Stimulated activated CD8-positive, alpha-beta memory T cell treated with anti-CD3 and anti-CD28 coated beads, Interleukin-7, amount 100 ng/mL, for 48 hours (primary cell): ENCODE measurements at places on chromosomes 4 and X.
A peak's percentile ranks its signal among the peaks of the same experiment; 100 is the strongest.

DNA sequence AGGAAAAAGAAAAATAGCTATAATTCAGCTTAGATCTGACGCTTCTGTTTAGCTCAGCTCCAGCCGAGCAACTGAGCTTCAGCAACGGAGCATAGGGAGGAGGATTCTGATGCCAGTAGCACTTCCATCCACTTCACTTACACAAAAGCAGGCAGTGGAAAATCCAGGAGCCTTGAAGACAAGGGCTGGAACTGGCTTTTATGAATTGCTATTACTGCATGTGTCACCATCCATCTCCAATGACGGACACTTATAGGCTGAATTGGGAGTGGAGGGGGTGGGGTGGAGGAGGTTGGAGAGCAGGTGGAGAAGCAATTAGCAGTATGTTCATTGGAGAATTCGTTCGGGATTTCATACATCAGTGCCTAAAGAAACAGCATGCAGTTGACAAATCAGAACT, 15.6 kb downstream of the ENOX2 start:
- no peak for DNase-seq

DNA sequence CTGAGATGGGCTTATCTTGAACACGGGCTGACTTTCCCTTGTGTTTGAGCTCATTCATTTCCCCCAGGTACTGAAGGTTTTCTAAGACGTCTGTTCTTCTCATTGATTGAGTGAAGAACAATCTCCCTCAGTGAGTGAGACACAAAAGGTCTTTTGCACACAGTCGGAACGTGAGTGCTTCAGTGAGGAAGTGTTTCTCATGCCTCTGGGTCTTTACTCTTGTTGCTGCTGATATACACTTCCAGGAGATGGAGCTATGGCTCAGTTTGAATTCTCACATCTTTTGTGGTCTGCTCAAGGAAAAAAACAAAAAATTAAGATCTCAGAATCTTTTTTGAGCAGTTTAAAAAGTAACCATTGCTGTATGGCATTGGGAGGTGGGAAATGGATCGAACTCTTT, 981.9 kb upstream of the TENM3 start:
- DNase-seq, result no peak

DNA sequence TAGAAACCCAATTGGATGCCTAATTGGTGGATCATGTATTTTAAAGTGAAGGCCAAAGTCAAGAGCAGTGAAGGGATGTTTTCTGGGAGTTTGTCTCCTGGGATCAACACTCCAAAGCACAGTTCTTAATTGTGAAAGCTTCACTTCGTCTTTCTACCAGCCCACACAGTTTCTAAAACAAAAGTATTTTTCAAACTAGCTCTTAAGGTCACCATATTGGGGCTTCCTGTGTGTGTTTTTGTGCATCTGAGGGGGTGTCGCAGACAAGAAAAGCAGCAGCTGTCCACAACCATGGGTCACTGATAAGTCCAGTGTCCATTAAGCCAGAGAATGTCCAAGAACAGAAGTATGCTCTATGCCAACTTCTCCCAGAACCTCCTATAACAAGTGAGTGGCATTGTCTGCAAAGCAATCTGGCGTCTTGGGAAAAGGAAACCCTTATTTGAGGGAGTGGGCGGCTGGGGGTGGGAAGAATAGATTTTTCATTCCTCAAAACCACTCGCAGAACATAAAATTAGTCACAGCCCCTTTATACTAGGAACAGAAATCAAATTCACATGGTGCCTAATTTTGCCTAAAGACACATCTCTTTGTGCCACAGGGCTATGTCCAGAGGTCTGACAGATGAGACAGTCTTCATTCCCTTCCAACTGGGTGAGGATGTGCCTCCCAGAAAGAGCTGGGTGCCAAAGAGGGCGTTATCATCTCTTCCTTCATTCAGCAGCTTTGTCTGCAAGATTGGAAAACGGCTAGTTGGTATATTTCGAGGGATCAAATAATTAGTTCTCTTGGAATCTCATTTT, 610.4 kb downstream of the BCOR start:
- no peak for DNase-seq

- no peak for DNase-seq
Measured at GRCh38 chr4:183610613-183611012, 48.4 kb downstream of the RWDD4 start.

GRCh38 chr4:123878976-123879375, 482.4 kb downstream of the SPRY1 start:
- DNase-seq, result no peak

GRCh38 chr4:54908763-54909162, 216.6 kb downstream of the KDR start:
- DNase-seq, result no peak

DNA sequence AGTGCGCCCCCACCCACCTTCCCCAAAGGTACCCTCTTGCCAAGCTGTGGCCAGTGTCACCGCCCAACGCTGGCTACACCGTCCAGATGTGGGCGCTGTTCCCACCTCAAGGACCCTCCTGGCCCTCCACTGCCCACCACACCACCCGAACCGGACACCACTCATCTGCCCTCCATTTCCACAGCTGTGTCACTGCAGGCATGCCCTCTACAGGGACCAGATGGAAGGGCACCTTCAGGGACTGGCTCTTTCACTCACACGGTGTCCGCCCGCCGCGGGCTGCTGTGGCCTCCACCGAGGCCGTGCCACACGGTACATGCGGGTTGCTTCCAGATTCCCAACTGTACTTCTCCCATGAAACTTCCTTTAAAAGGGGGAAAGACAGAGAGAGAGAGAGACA, 87.7 kb downstream of the FAM53A start:
- no peak for DNase-seq

DNA sequence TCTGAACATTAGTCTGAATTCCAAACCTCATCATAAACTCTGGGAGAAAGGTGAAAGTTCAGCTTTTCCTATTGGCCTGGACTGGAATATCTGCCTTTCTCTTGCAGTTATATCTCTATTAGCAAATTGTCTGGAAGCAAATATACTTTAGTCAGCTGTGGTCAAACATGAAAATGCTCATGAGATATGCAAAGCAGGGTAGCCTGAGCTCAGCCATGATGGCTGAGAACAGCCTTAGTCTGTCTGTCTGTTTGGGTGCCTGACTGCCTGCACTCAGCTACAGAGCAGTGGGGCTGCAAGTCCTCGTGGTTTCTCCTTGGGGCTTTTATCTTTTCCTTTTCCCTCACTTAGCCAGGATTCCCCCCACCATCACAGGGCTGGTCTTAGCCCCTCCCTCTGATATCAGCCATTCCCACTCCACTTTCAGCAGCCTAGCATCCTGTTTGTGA, 19.5 kb upstream of the PGRMC2 start:
- no peak for DNase-seq

GRCh38 chr4:159540501-159540900, 437.6 kb downstream of the RAPGEF2 start:
- DNase-seq, result no peak

DNA sequence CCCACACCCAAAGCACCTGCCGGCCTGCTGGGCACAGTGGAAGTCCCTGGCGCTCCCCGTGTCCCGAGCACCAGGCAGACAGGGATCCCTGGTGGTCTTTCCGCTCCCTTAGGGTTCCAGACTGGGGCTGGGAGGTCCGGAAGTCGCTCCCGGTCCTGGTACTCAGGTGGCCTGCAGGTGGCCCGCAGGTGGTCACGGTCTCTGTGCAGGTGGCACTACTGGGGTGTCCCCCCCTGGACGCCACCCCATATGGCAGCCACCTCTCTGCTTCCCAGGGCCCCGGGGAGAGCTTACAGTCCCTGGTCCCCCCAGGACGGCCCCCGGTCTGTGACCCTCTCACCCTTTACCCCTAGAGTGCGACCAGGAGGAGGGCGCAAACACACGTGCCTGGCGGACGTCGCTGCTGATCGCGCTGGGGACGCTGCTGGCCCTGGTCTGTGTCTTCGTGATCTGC, 13.6 kb downstream of the SLC25A6 start:
- no peak for DNase-seq

DNA sequence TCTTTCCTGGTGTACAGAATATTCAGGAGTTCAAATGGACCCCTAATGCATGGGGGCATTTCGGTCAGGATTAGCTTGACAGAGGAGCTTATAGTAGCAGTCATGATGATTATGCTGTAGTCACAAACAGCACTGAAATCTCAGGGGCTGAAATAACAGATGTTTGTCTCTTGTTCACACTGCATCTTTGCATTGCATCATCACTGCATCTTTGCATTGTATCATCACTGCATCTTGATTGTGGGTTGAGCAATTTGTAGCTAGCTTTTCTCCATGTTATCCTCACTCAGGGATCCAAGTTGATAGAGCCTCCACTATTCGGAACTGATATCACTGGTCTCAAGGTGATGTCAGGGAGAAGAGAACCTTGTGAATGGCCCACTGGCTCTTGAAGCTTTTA, 160.9 kb downstream of the GATB start:
- no peak for DNase-seq

GRCh38 chr4:125049711-125050110, 265.0 kb upstream of the FAT4 start:
- no peak for DNase-seq

DNA sequence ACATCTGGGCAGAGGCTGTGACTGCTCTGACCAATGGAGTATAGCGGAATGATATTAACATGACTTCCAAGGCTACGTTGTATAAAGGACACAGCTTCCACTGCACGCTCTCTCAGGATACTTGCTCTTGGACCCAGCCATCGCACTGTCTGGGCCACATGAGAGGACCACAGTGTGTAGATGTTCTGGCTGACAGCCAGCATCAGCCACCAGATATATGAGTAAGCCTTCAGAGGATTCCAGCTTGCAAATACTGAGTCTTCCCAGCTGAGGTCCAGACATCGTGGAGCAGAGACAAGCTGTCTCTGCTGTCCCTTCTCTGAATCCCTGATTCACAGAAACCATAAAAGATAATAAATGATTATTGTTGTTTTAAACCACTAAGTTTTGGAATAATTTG, 146.8 kb upstream of the USP9X start:
- no peak for DNase-seq

GRCh38 chr4:8185930-8186329, 13.2 kb upstream of the SH3TC1 start:
- DNase-seq, result no peak

- DNase-seq, result no peak
Measured at GRCh38 chr4:159272273-159273140, 169.6 kb downstream of the RAPGEF2 start.

DNA sequence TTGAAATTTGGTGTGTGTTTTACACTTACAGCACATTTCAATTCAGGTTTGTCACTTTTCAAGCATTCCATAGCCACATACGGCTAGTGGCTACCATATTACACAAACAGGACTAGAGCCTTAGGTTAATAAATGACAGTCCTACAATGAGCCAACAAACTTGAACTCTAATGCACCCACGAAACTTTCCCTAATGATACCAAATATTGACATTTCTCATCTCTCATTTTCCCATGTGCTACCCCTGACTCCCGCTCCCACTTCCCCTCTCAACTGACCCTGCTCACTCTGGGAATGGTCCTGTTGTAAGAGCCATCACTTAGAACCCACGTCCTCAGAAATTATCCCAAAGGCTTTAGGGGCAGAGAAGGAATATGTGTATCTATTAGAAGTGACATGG, 4.9 kb upstream of the TLR10 start:
- no peak for DNase-seq

- no peak for DNase-seq
Measured at GRCh38 chr4:36904823-36905222, 339.7 kb upstream of the NWD2 start.

- DNase-seq, result no peak
Measured at GRCh38 chr4:24655326-24655725, 71.0 kb upstream of the DHX15 start.

DNA sequence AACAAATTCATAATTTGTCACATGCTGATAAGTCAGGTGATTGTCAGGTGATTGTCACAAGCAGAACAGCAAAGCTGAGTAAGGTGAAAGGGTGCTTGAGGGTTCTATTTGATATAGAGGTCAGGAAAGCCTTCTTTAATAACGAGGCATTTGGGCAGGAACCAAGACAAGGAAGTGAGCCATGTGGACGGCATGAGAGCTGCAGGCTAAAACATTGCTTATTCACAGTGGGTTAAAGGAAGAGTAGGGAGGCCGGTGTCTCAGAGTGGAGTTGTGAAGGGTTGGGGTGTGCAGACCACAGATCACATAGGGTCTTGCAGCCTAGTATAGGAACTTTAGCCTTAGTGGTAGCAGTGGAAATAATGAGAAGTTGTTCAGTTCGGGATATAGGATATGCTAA, 31.3 kb upstream of the CYP2U1 start:
- DNase-seq, result no peak

DNA sequence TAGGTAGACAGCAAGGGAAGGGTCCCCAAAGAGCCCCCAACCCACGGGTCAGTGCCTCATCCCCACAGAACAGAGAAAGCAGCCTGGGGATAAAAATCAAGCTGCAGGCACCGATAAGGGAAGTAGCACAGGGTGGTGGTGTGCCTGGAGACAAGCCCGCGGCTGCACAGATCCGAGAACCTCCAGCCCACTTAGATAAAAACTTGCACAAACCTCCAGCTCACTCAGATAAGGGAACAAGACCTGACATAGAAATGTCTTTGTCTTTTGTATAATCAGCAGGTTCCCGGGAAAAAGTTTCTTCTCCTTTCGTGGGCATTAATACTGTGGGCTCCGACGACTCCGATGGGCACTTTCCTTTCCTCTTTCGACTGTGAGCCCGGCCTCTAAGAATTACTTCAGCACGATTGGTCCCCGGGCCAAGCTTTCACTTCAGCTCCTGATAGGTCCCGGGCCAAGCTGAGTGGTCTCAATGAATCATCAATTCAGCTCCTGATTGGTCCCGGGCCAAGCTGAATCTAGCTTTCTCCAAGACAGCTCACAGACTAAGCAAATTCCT, 32.4 kb downstream of the PRDX4 start:
- peak; percentile 16 for DNase-seq

- no peak for DNase-seq
Measured at GRCh38 chr4:67437974-67438713, 107.2 kb downstream of the CENPC start.

- DNase-seq, result no peak
Measured at GRCh38 chr4:79991601-79992000, 81.4 kb downstream of the ANTXR2 start.

- no peak for DNase-seq
Measured at GRCh38 chr4:32745351-32745750, 2025.2 kb downstream of the PCDH7 start.

GRCh38 chr4:52107745-52108144, 56.6 kb downstream of the SPATA18 start:
- no peak for DNase-seq

DNA sequence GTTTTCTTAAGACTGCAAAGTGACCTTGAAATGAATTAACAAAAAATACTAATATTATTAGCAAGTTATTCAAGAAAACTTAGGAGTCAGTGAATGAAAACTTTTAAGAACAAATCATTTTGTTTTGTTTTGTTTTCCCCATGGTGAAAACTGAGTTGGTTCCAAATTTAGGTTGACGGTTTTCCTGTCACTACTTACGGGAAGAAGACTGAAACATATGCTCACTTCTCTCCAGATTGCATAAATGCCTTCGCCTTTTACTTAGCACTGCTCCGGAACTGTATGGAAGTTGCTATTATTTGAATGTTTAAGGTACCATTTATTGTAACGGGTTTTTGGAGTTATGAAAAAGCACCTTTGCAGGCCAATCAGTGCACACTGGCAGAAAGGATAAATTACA, 42.8 kb downstream of the DOCK11 start:
- no peak for DNase-seq

- DNase-seq, result no peak
Measured at GRCh38 chr4:188665491-188666457, 526.5 kb downstream of the TRIML1 start.
